ENCODE measurements at places on chromosomes 13 and 19.

DNA sequence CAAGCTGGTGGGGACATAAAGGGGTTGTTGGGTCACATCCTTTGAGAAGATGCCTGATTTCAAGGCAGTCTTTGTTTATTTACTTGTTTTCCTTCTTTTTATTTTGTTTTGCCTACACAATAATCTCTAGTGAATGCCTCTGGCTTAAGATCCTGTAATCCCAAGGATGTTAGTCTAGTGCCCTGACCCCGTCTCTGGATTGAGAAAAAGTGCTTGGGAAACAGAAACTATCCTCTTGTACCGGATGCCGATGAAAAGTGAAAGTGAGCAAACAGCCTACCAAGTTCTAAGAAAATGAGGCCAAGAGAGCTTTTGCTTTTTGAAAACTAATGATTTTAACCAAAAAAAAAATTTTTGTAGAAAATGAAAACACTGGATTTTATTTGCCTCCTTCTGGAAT lies 42.1 kb upstream of the C1QTNF9 start:
- no peak for DNase-seq

DNA sequence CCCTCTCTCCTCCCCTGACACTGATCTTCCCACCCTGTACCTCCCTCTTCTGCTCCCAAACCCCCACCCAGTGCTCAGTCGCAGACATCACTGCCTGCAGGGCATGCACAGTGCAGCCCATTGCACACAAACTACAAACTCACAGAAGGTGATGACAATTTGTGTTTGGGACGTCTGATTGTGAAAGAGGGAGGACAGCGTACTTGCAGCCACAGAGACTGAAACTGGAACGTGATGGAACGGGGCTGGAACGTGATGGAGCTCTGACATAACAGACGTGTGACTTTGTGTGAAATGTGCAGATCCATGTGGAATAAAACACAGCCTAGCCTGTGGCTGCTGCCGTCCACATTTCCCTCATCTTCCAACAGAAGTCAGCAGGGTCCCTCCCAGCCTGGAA lies 57.3 kb upstream of the CEACAM8 start:
- DNase-seq, result no peak

- DNase-seq, result no peak
Observed at GRCh38 chr19:32317086-32317485, 28.3 kb upstream of the ZNF507 start.

GRCh38 chr13:19581675-19582074 lies 20.3 kb upstream of the TPTE2 start:
- no peak for DNase-seq

DNA sequence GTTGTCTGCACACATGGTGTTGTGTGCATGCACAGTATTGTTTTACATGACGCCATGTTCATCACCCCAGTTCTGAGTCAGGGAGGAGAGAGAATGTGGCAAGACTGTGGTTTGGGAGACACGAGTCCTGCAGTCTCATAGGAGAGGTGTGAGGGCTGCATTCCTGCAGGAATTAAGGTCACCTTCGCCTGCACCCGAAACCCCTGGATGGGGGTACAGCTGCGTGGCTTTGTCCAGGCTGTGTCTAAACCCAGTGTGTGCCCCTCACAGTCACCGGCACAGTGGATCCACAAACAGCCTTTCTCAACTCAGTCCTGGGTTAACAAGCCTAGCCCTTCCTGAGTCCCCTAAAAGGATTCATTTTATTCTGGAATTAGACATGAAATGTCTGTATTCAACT lies 5.7 kb downstream of the ADPRHL1 start:
- DNase-seq, result no peak

Data from NCI-H2107 (cell line).